ENCODE measurements at places on chromosomes 11 and 22. TPM values are rescaled to one million over a fixed set of nuclear protein-coding genes. Genes with fewer than 3 reads are reported as not detected.
A peak's percentile ranks its signal among the peaks of the same experiment; 100 is the strongest.

DNA sequence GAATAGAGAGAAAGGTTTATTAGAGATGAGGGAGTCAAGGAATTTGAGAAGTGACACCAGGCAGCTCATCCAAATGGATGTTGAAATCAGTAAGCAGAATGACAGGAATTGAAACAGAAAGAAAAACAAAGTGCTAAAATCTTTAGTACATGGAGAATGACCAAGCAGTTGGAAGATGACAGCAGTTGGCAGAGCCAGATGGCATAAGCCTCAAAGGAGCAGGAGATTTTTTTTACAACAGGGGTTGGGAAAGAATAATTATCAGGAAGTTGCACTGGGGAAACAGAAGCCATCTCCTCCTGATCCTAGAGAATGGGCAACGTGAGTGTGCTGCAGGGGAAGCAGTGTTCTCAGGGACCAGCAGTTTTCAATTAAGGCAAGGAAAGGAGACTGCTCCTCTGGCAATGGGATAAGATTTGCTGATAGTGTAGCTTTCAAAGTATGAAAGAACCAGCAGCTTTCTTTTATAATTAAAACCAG, 28.9 kb downstream of the RAB39A start:
- no peak for DNase-seq

GRCh38 chr22:47063606-47064005, 301.2 kb downstream of the TBC1D22A start:
- DNase-seq = no peak

DNA sequence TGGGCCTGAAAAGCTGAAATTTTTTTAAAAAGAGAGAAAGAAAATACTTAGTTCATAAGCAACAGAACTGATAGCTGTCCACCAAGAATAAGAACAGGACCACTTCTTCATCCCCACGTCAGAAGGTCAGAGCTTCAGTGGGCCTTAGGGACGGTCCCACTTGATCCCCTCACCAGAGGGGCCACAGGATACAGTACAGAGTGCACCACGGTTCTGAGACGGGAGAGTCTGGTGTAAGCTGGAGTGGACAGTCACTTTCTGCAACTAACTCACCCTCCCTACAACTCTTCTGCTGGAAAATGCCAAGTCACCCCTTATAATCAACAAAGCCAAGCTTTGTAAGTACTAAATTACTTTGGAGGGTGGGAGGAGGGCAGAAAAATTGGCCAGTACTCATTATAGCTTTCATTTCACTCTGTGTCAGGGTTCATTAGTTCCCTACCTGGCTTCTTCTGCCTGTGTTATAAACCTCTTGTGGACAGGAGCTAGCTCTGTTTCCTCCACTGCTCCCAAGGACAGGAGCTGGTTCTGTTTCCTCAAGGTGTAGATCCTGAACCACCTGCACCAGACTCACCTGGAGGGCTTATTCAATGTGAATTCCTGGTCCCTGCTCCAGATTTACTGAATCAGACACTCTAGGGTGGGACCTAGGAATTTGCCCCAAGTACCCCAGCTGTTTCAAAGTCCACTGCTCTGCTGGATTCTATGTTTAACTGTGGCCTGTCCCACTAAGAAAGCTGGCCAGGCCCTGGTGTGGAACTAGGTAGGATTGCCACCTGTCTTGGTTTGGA, 39.6 kb downstream of the SCGB1A1 start:
- DNase-seq = no peak

- no peak for DNase-seq
Measured at GRCh38 chr11:44267750-44268613, 42.0 kb downstream of the ALX4 start.

GRCh38 chr11:11039208-11039965, 181.5 kb upstream of the ZBED5 start:
- DNase-seq = no peak

DNA sequence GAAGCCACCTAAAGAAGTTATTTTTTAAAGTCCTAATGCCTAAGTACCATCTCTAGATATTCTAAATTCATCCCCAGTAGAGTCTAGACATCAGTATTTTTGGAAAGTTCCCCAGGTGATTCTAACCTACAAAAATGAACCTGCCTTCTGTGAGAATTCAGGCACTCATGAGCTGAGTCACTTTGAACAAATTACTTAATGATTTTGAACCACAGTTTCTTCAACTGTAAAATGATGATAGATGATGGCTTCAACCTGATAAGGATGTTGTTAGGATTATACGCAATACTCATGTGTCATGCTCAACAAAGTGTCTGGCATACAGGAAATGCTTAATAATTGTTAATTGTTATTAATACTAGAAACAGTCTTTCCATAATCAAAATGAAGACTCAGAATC, 82.8 kb upstream of the OR5AK2 start:
- DNase-seq = peak; percentile 46

DNA sequence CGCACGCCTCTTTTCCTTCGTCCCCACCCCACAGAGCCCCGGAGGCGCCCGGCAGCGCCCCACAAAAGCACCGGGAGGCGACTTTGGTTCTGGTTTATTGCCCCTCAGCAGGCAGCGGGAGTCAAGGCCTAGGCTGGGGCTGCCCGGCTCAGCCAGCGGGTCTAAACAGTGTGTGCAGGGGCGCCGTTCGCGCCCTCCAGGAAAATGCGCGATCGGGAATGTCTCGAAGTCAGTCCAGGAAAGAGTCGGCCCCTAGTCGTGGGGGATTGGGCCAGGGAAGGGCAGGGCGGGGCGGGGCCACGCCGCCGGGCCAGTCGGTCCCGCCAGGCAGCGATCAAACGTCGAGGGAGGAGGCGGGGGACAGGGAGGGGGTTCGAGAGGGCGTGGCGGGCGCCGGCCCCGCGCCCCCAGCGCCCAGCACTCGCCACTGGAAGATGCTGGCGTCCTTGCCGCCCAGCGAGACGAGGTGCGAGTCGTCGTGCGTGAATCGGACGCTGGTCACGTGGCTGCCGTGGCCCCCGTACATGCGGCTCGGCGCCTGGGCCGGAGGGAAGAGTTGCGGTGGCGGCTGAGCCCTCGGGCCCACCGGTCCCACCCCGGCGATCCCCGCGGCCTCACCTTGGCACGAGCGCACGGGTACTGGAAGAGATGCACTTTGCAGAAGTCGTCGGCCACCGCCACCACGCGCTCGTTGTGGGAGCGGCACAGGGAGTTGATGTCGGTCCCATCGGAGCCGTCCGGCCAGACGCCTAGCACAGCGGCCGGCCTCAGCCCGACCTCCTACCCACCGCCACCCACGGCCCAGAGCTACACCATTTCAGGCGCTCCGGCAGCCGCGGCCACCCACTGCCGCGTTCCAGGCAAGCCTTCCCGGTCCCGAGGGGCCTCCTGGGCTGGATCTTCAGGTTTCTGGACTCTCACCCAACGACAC, 741 bp upstream of the MTA2 start:
- no peak for DNase-seq

DNA sequence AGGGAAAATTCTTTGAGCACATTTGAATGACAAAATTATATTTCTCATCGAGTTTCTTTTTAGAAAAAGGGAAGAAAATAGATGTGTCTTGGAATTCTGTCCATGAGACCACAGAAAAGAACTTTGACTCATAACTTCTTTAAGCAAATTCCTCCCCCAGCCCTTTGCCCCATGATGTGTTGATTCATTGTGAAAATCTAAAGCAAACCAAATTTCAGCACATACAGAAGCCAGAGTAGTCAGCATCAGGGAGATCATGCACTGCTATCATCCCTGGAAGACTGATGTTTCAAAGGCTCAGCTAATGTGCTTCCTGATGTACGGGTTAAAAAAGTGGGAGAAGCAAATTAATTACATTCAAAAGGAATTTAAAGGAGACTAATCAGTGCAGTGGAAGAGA, 159.7 kb downstream of the FAT3 start:
- DNase-seq = no peak

DNA sequence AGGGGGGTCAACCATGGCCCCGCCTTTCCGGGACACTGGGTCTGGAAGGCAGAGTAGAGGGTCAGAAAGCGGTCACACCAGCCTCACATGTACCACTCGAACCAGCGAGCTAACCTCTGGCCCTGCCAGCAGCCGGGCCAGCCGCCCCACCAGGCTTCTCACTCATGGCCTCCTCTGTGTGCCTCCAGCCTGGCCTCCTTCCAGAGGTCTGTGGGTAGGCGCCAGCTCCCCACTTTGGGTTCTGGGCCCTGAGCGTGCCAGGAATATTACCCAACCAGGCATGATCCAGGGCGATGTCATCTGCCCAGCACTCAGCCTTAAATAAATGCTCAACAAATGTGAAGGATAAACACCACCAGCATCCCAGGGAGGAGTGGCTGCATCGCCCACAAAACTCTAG, 5.8 kb downstream of the SCUBE1 start:
- DNase-seq = no peak

DNA sequence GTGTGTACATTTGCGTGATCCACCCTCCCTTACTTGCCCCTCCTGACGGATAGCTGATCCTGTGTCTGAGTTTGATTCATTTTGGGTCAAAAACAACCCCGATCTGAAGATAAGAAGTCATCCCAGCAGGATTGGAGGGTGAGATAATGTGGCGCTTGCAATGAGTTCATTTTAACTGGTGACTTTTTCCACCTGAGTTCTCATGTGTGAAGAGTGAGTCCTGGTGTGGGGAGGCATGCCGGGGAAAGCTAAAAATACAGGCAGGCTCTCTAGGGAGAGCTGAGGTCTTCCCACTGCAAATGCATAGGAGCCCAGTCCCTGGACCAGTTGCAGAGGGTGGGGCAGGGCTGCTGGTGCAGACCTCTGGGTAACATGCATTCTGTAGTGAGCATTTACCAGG, 35.7 kb upstream of the ELF5 start:
- no peak for DNase-seq

- no peak for DNase-seq
Measured at GRCh38 chr22:38030311-38031133, 26.7 kb upstream of the PICK1 start.

DNA sequence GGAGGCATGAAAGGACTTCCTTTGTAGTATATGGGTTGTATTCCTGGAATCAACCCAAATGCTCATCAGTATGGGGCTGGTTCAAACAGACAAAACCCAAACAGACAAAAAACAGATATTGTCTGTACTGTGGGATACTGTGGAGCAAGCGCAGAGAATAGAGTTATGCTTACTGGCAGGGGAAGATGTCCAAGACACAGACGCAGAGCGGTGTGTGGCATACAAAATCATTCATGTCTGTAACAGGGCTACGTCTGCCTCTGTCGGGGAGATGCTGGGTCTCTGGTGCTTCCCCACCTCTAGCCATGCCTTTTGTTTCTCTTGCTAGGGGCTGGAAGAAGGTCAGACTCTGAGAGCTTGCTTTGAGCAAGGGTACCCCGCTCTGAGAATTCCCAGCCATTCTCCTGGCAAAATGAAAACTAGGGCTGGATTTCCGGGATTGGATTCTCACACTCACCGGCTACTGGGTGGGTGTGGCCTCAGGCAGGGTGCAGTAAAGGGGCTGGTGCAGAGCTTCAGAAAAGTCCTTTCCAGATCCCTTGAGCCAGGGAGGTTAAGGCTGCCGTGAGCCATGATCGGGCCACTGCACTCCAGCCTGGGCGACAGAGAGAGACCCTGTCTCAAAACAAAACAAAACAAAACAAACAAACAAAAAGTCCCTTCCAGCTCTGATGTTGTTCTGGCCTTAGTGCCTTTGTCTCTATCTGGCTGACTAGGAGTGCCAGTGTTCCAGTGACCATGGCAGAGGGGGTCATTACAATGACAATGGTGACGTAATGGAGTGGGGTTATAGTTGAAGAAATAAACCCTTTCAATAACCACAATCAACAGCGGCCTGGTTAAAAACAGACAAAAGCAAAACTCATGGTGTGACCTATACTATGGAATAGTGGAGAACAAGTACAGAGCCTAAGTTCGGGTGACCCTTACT, 2.9 kb upstream of the ABCC8 start:
- no peak for DNase-seq

Gene OR56A1
- not detected for polyA plus RNA-seq

Gene TENM4
- polyA plus RNA-seq = 5.4 TPM

Gene AMPD3
- polyA plus RNA-seq = 11.2 TPM

Gene PTPRCAP
- polyA plus RNA-seq = not detected

Gene DPAGT1
- polyA plus RNA-seq = 60.4 TPM

Data from keratinocyte (primary cell).